ENCODE measurements at places on chromosomes 4 and X. TPM values are rescaled to one million over a fixed set of nuclear protein-coding genes. Genes with fewer than 3 reads are reported as not detected.

GRCh38 chrX:42946544-42947194, 168.7 kb upstream of the PPP1R2C start:
- no peak for DNase-seq

DNA sequence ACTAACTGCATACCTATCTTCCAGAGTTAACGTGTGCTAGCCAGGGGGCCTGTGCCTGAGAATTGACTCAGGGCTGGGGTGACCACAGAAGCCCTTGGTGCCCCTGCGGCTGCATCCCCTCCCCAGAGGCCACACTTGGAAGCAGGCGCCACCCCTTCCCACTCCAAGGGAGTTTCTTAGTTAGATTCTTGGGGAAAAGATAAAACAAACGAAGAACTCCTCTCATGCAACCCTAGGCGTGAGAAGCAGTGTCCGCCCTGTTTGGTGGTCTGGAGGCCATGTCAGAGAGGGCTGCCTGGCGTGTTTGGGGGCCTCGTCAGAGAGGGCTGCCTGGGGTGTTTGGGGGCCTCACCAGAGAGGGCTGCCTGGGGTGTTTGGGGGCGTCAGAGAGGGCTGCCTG, 50.3 kb upstream of the HGFAC start:
- DNase-seq = no peak

- no peak for DNase-seq
Measured at GRCh38 chr4:8427761-8428287, 12.7 kb downstream of the ACOX3 start.

The PRSS48 gene
- total RNA-seq = not detected

The GAGE12J gene
- not detected for total RNA-seq

DNA sequence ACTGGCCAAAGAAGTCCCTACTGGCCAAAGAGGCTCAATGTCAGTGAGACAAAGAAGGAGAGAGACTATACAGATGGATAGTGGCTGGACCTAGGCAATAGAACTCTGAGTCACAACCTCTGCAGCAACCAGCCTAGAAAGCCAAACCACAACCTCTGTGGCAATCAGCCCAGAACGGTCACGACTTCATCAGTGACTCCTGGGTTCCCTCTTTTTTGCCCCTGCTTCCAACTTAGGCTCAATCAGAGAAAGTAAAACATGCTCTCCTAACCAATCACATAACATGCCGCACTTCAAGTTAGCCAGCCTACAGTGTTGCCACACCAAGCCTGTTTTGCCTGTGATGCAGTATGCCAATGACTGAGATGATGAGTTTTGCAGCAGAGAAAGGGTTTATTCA, 203.4 kb downstream of the ANAPC10 start:
- DNase-seq = no peak

The GPR119 gene
- total RNA-seq = not detected

The EFNB1 gene
- total RNA-seq = 41.7 TPM

GRCh38 chr4:136918772-136919171, 613.5 kb downstream of the PCDH18 start:
- no peak for DNase-seq

The NKRF gene
- total RNA-seq = 6.3 TPM

All from mucosa of descending colon (tissue), 3 donors.